ENCODE measurements at places on chromosomes 3 and 15.
A peak's percentile ranks its signal among the peaks of the same experiment; 100 is the strongest.

DNA sequence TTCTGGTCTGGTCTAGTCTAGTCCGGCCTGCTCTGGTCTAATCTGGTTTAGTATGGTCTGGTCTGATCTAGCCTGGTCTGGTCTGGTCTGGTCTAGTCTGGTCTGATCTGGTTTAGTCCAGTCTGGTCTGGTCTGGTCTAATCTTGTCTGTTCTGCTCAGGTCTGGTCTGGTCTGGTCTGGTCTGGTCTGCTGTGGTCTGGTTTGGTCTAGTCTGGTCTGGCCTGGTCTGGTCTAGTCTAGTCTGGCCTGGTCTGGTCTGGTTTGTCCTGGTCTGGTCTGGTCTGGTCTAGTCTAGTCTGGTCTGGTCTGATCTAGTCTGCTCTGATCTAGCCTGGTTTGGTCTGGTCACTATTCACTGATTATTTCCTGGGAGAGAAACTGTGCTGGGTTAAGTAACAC is 84.1 kb upstream of the PRR23E start:
- DNase-seq, result no peak

DNA sequence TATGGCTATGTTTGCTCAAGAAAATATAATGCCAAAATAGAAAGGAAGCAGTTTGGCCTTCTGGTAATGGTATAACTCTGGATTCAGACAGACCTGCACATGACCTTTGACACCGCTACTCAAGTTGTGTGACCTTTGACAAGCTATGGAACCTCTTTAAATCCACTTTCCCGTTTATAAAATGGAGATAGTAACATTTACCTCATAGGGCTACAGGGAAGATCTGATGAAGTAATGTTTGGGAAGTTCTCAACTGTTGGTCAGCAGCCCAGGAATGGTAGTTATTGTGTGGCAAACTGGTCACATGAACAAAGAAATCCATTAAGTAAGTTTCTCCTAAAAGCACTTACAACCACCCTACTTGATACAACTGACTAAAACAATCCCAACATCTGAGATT is 95.1 kb upstream of the PHLDB2 start:
- no peak for DNase-seq

DNA sequence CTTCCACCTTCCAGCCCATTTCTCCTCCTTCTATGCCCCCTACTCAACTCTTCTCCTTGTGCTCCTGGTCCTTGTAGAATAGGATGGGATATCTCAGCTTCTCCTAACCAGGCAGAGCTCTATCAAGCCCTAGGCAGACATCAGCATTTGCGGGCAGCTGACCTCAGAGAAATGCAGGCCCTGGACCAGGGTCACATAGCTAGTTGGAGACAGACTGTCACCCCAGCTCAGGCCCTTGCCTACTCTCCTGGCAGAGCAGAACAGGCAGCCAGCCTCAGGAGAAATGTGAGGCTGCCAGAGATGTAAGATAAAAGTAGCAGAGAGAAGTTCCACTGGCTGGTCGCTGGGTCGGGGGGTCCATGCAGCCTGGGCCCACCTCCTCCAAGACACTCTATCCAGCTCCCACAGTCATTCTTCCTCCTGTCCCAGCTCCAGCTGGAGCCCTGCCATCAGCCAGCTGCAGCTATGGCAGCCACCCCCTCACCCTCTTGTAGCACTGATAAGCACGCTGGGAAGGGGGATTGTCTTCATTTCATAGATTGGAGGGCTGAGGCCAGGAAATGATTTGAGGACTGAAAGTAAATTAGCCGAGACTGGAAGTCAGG is 4.0 kb downstream of the CYP8B1 start:
- no peak for DNase-seq

DNA sequence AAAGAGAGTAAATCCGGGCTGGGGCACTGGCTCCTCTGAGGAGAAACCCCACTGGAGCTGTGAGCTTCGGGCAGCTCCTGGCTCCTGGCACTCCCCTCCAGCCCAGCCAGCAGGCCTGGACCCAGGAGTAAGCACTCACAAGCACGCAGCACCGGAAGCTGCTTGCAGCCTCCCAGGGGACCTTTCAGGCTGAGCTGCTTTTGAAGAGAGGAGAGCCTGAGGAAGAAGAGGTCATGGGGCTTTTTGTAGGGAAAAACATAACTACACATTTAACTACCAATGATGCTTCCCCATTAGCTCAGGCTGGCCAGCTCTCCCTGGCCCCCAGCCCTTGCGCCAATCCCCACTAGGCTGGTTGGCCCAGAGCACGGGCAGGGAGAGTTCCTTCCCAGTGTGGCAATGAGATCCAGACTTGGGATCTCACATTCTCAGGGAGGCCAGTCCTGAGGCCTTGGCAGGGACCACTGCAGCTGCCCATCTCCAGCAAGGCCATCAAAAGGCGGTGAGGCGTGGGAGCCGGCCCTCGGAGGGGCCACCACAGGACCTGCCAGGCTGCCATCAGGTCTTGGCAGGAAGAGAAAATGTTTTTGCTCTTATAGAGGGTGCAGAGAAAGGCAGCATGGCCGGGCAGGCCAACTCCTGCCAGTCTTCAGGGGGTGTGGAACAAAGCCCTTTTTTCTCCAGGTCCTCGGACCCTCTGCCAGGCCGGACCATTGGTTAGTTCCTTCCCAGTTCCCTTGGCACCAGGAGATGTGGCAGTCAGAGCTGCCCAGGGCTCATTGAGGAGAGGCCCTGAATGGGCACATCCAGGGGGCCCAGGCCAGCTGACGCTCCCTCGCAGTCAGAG is 41.5 kb upstream of the MFGE8 start:
- no peak for DNase-seq

DNA sequence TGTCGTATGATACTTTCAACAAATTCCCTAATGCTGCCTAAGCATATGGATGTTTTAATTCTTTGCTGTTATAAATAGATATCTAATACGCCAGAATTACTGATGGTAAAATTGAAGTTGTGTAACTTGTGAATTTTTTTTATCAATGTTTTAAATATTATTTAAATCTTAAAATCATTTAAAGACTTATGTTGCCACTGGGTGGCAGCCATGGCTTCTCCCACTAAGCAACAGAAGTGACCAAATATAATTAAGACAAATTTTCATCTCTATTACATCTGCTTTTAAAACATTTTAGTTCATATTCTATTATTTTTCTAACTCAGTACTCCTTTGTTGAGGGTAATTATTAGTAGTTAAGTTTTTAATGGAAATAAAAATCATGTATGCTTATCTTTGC is 8.1 kb upstream of the IL20RB start:
- DNase-seq, result no peak

DNA sequence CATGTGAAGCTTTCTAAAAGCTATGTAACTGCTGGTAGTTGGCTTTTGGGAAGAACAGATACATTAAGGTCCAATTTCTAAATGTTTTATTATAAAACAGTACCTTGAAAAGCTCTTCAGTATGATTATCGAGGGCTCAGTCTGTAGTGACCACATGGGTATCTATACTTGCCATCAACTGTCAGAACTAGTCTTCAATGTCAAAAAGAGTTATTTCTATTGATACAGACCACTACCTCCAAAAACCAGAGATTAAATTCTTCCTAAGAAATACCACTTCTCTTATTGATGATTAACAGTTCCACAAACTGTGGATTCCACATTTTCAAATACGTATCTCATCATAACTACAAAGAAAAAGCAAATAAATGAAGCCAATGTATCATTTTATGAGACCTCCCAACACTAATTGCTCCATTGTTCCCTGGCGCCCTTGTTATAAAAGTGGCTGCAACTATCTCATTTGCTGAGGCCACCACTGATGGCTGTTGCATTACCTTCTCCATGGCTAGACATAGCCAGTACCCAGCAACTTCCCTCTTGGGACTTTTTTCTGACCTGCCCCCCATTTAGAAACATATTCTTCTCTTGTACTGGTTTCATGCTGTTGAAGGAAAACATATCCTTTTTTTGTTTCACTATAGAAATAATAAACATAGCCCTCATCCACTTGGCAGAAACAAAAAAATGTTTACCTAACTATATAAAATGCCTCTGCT is 33.9 kb upstream of the MBNL1 start:
- DNase-seq, result no peak

DNA sequence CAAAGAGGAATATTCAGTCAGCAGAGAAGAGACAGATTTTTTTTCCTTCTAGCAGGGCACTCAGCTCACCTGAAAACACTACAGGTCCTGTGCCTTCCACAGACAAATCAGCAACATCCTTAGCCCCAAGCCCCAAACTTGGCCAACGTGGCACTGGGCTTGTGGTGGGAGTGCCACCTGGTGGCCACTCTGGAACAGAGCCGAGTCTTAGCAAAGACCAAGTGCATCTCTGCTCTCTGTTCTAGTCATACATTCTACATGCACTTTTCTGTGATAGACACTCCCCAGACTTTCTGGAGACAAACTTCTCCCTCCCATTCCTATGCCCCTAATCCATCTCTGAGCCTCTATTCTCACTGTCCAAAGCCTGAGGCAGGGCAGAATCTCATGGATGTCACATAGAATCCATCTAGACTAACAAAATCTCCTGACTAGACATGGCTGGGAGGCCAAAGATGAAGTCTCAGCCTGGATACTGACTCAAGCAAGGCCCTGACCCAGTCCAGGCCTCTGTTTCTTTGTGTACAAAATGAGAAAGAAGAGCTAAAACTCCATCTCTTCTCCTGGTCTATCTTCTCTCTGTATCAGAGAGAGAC is 5.1 kb upstream of the SEMA7A start:
- peak; percentile 77 for DNase-seq

DNA sequence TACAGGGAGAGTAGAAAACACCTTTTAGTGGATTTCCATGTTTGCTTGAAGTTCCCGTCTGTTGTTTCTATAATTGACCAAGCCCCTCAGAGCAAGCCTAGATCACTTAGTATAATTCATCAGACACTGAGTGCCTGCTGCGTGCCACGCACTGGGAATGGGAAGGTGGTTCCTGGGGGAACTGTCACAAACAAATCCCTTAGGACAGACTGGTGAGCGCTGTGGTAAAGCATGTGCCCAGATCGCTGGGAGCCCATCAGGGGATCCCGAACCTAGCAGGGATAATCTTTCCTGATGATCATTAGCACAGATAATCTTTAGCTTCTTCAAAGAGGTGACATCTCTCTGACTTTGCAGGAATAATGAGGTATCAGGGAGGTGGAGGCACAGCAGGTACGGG is 9.6 kb downstream of the MRPS11 start:
- DNase-seq, result no peak

DNA sequence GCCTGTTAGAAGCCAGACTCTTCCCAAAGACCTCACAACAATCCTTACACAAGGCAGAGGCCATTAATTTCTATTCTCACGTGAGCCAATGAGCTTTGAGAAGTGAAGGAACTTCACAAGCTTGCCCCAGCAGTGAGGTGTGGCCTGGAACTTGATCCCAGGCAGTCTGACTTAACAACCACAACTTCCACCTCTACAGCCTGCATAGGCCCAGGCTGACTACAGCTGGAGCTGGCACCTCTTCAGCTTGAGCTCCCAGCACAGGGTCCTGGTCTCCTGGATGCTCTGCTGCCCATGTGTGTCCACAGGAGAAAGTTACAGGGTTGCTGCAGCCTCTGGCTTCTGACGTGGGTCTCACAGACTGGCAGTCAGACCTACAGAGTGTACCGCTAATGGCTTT is 111.0 kb downstream of the ERC2 start:
- no peak for DNase-seq

DNA sequence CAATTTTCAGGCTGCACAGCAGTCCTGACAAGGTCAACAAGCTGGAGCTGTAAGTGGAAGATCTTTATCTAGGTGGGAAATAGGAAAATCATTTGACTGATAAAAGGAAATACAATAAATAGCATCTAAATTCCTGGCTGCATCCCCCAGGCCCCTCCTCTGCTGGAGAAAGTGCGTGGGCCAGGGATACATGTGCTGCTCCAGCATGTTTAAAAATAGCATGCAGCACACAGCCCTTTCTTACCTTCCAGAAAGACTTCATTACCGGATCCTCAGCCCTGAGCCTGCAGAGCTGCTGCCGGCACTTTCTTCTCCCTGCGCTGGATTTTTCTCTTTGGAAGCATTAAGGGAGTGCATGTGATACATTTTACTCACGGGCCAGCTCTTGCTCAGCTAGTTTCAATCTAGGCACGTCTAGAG is 77.3 kb downstream of the HMG20A start:
- no peak for DNase-seq

DNA sequence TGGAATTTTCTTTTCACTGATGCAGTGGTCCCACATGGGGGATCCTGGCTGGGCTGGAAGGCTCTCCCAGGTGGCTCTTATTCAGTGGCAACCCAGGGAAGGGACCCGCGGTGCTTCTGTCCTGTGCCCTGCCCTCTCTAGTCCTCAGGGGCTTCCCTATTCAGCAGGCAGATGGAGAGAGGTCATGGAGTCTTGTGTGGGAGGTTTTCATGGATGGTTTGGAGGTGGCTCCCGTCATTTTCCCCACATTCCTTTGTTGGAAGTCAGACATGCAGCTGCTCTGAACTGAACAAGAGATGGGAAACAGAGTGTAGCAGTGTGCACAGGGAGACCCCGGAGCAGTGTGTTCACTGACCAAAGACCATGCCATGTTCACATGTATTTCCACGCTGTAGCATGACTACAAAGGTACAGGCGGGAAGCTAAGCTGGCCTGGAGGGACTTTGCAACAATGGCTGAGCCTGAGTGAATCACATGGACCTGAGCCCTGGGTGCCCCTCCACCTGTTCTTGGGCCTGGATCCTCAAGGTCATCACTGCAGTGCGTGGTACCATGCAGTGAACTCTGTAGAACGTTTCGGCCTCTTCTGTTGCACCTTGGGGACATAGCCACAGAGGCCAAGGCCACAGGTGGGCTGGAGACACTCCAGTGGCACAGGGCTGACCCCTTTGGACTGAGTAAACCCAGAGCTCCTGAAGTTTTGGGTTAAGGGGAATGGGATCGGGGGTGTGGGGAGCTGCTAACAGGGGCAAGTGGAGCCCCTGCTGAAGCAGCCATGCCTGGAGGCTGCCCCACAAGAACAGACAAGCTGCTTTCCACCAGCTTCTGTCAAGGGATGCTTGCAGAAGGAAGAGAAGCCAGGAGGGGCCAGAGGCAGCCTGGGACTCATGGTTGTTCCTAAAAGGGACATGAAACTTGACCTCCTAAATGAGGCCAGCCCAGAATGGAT is 123.0 kb downstream of the ASB7 start:
- no peak for DNase-seq

DNA sequence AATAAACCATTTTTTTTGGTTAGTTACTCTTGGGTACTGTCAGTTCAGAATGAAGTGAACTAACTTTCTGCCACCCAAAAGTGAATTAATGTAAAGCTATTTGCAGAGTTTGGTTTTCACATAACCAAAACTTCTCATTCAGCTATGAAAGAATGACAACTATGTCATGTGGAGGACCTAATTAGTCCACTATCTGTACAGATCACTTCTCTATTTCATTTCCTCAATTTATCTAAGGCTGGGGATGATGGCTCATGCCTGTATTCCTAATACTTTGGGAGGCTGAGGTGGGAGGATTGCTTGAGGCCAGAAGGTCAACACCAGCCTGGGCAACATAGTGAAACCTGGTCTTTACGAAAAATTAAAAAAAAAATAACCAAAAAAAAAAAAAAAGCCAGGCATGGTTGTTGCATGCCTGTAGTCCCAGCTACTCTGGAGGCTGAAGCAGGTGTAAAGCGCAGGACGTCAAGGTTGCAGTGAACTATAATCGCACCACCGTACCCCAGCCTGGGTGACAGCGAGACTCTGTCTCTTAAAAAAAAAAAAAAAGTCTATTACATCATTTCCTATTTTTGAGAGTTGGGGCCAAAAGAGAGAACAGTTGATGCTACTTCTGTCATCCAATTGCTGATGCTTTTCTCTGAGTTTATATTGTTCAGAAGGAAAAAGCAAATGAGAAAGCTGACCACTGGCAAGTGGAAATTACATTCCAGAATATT is 8.7 kb downstream of the HYPK start:
- DNase-seq, result peak; percentile 60
